Activated naive CD8-positive, alpha-beta T cell treated with anti-CD3 and anti-CD28 coated beads, Interleukin-2, amount 50 U/mL, for 16 hours (primary cell): ENCODE measurements at places on chromosomes 7 and 10.

- no peak for DNase-seq
Observed at GRCh38 chr7:25619381-25619780, 391.1 kb upstream of the NPVF start.

DNA sequence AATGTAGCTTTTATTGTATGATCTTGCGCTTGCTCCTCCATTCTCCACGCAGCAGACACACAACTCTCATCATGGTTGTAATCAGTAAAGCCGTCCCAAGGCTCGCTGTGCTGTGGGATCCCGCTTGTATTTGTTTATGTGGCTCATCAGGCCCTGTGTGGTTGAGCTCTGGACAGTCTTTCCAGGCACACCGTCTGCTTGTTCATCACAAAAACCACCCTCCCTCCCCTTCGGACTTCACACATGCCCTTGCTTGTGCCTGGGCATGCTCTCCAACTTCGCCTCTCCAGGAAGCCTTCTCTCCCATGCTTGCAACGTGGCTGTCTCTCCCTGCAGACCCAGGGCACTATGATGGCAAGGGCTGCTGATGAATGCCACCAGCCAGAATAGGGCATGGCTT, 62.4 kb downstream of the HK1 start:
- DNase-seq, result no peak

GRCh38 chr10:108238261-108238660, 1073.8 kb upstream of the SORCS1 start:
- no peak for DNase-seq

DNA sequence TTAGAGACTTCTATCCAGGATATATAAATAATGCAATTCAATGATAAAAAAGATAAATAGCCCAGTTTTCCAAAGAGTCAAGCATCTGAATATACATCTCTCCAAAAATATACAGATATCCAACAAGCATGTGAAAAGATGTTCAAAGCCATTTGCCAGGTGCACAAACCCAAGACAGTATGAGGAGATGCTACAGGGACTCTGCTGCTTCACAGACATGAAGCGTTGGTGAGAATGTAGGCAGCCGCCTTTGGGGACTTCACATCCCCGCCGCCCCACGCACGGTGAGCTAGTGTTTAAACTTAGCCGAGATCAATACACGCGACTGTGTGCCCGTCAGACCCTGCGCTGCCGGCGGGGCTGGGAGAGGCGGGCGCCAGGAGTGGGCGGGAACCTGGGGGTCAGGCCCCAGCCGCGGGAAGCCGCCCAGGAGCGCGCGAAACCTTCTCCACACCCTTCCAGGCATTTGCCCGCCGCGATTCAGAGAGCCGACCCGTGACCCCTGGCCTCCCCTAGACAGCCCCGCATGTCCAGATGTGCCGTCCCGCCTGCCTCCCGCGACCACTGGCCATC, 927 bp upstream of the ALOX5 start:
- no peak for DNase-seq

- DNase-seq, result no peak
Observed at GRCh38 chr10:128062881-128063563, 63.2 kb downstream of the MKI67 start.

GRCh38 chr10:30050411-30050810, 9.0 kb downstream of the JCAD start:
- DNase-seq, result no peak
